ENCODE measurements at places on chromosomes 2 and 18. TPM values are rescaled to one million over a fixed set of nuclear protein-coding genes. Genes with fewer than 3 reads are reported as not detected.

Gene ASAP2
- polyA plus RNA-seq = not detected

Gene TEKT4
- not detected for polyA plus RNA-seq

Gene FLACC1
- polyA plus RNA-seq = 1.2 TPM

Gene C2orf81
- polyA plus RNA-seq = 7.9 TPM

Gene TUBB8B
- 0.23 TPM for polyA plus RNA-seq

Gene HK2
- 6.3 TPM for polyA plus RNA-seq

Gene DCAF17
- 18.3 TPM for polyA plus RNA-seq

Gene ANKRD62
- not detected for polyA plus RNA-seq

Gene HNMT
- polyA plus RNA-seq = not detected

Gene RAMP1
- not detected for polyA plus RNA-seq

Gene COLEC12
- polyA plus RNA-seq = not detected

Gene ACMSD
- not detected for polyA plus RNA-seq

Gene TSGA10
- 42.2 TPM for polyA plus RNA-seq

Gene B3GNT2
- polyA plus RNA-seq = 27.5 TPM

Gene EFEMP1
- not detected for polyA plus RNA-seq

Gene GPR45
- not detected for polyA plus RNA-seq

Gene MCEE
- 39.2 TPM for polyA plus RNA-seq

Measured in naive B cell (primary cell).